ENCODE measurements at places on chromosomes 16 and 17.

GRCh38 chr17:42271006-42271778 lies 5.0 kb downstream of the STAT5B start:
- DNase-seq: no peak

DNA sequence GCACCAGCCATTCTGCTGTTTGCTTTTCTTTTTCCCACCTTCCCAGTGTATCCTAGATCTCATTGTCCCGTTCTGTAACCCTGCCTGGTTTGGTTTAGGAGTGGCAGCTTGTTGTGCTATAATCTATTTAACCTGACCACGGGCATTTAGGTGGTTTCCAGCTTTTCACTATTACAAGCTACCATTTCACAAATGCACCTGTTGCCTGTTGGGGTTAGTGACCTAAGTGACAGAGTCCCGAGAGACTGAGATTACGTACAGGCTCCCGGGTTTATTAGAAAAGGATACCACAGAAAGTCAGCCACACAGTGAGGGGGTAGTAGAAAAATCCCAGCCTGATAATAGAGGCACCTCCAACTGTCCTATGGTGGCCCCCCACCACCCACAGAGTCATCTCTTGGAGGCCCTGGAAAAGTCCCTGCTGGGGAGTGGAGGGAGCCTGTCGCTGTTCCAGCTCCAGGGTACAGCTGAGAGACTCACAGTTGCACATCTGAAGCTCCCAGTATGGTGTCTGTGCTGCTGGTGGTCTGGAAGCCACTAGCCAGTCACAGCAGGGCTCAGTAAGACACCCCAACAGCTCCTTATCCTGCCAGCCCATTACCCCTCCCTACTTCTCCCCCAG lies 21.2 kb downstream of the CLEC16A start:
- no peak for DNase-seq

GRCh38 chr17:77349976-77350830 lies 209.4 kb downstream of the SEC14L1 start:
- peak; percentile 41 for DNase-seq

DNA sequence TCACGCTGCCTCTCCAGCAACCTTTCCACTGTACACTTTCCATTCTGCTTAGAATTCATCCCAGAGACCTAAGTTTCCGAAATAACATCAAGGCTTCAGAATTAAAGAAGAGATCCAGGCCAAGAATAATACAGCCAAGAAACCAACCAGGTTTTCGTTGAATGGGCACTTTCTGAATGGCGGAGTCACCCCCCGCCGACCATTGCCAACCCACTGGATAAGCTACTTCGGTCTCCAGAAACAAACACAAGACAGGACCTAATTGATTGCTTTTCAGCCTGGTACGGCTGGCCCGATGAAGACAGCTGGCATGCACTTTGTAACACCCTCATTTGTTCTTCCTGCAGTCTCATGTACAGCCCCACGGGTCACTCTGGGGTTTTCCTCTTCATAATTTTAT lies 308.1 kb upstream of the ZFHX3 start:
- DNase-seq: no peak

DNA sequence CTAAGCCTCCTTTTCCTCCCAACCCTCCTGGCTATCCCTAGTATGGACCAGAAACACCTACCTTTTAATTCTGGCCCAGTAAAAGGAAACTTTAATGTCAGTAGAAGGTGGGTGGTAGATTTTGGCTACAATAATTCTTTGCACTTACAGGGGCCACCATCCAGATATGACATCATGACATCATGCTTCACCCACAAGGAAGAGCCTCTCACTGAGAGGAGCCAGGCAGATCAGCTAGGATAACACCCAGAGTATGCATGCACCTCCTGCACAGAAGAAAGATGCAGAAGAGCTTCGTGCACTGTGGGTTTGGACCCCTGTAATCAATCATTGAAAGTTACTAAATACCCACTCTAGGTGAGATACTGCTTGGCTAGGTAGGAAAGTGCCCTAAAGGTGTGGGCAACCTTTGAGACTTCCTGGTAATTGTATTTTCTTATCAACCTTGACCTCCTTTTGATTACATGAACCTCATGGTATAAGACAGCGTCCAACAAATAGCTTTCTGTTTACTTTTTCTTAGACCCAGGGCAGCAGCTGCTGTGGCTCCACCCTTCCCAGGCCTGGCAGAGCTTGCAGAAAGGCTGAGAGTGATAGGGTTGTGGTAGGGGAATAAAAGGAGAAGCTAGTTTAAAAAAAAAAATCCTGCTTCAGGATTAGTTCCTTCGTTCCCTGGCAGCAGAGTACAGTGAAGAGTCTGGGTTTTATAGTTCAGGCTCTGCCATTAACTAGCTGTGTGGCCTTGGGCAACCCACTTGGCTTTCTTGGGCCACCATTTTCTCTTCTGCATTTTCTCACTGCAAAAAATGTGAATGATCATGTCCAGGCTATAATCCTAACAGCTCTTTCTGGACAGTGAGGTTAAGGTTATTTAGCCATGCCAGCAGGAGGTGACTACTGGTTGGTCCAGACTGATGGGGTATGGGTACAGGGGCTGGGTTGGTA lies 6.2 kb downstream of the MAP3K14 start:
- peak; percentile 80 for DNase-seq

DNA sequence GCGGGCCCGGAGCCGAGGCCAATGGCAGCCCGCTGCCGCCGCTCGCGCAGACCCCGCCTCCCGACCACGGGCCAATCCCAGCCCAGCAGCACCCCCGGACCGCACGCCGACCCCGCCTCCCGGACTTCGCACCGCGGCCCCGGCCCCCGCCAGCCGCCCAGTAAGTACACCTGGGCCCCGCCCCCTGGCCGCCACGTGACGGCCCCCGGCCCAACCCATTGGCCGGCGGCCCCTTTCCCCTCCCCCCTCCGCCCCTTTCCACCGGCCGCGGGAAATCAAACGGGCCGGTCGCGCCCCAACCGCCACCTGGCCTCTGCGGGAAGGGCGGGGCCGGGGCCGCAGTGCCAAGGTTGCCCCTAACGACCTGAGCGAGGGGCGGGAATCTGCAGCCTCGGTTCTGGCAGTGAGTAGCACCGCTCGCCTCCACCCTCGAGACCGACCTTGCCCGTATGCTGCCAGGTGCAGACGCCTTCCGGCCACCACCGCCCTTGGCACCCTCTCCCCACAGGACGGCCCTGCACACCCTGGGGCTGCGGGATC lies at the start of gene YBX2:
Gene YBX2, minus strand, starts transcription at position 26 of the 540 bp plus-strand sequence. CDS start 139 bp downstream, outside the sequence.
- peak; percentile 85 for DNase-seq

Measured in left lobe of liver (tissue), 2 donors.